KBM-7 (cell line): ENCODE measurements at places on chromosomes 3 and 15.

- no peak for DNase-seq
Measured at GRCh38 chr3:52036222-52036694, 20.1 kb downstream of the DUSP7 start.

GRCh38 chr3:183265834-183266417 is 12.9 kb downstream of the B3GNT5 start:
- DNase-seq: no peak

DNA sequence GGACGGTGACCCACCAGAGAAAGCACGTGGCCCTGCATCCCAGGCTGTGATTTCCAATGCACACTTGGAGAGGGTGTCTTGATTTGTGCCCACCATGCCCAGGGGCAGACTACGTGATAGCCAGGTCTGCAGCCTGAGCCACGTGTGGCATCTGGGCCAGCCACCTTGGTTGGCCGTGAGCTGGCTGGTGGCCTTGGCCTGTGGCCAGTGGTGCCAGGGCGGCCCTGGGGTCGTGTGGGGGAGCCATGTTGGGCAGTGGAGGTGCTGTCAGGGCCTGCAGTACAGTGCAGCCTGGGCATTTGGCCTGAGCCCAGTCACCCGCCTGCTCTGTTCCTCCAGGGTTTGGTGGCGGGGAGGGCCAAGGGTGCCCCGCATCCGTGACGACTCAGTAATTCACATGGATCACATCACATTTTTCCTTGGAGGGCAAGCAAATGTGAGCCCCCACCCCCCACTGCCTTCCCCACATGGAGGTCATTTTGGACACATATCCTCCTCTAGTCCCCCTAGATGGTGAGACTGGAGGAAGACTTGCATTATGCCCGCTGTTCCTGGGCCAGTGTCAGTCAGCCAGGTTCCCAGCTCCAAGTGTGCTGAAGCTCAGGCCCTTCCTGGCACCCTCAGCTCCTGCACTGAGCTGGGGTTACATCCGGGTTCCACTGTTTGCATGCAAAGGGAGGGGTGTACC is 201.4 kb downstream of the UBE3A start:
- DNase-seq: no peak

- no peak for DNase-seq
Measured at GRCh38 chr3:137938876-137939275, 71.1 kb upstream of the CLDN18 start.

- DNase-seq: no peak
Measured at GRCh38 chr3:97772926-97773325, 8.4 kb downstream of the ARL6 start.

GRCh38 chr3:194249323-194250097 is 101.6 kb downstream of the CPN2 start:
- DNase-seq: peak; percentile 28

DNA sequence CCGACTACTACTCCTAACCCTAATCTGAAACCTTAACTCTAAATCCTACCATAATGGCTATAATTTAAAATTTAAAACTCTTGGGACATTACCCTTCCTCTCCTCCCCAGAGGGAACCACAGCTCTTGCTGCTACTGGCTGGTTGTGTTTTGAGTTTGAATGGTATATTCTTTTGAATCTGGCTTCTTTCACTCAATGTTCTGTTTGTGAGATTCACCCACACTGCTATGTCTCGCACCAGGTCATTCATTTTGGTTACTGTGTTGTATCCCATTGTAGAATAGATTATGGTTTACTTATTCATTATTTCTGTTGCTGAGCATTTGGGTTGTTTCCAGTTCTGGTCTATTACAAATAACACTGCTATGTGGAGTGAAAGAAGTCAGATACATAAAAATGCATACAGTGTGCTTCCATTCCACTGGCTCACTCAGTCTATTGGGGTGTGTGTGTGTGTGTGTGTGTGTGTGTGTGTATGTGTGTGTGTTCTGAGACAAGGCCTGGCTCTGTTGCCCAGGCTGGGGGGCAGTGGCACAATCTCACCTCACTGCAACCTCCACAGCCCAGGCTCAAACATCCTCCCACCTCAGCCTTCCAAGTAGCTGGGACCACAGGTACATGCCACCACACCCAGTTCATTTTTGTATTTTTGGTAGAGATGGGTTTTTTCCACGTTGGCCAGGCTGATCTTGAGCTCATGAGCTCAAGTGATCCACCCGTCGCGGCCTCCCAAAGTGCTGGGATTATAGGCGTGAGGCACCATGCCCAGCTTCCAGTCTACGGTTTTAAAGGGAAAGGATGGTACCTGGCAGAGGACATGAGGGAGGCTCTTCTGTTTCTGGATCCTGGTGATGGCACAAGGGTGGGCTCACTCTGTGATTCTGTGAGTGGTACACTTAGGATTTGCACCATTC is 19.2 kb upstream of the SYNM start:
- DNase-seq: no peak

- DNase-seq: peak; percentile 34
Measured at GRCh38 chr15:69997813-69998212, 99.9 kb downstream of the TLE3 start.

DNA sequence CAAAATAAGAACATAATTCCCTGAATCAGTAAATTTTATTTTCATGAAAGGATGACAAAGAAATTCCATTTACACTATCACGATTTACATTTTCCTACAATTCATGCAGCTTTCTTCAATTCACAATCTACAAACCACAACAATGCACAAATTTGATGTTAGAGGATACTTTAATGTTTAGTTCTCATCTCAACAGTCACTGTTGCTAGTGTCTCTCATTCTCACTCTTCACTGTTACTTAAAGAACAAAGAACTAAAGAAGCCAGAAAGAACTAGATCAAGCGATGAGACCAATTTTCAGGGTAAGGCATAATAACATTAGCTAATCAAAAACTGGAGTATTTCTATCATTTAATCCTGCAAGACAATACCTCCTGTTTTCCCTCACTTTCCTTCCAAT is 73.5 kb downstream of the TBL1XR1 start:
- DNase-seq: no peak

GRCh38 chr3:130853581-130853980 is 40.3 kb upstream of the ATP2C1 start:
- no peak for DNase-seq

GRCh38 chr15:101209285-101209845 is 42.5 kb downstream of the CHSY1 start:
- no peak for DNase-seq

- no peak for DNase-seq
Measured at GRCh38 chr15:93158097-93158900, 69.3 kb upstream of the RGMA start.

DNA sequence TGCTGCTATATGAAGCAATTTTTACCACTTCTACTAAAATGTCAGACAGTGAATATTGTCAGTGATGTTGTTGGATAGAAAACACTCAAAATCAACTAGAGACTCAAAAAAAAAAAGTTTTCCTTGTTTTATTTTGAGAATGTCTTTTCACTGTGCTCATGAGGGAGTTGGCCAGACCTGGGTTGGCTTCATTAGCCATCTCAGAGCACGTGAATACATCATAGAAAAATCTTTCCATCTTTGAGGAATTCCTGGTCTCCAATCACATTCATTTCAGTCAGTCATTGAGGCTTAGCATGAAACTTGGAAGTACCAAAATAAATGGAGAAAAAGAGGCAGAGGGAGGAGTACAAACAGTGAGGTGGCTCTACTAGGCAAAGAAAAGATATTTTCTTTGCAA is 57.6 kb upstream of the CMSS1 start:
- no peak for DNase-seq

GRCh38 chr3:158160958-158161357 is 51.1 kb downstream of the RSRC1 start:
- no peak for DNase-seq

GRCh38 chr3:36652104-36652503 is 112.2 kb downstream of the DCLK3 start:
- no peak for DNase-seq

DNA sequence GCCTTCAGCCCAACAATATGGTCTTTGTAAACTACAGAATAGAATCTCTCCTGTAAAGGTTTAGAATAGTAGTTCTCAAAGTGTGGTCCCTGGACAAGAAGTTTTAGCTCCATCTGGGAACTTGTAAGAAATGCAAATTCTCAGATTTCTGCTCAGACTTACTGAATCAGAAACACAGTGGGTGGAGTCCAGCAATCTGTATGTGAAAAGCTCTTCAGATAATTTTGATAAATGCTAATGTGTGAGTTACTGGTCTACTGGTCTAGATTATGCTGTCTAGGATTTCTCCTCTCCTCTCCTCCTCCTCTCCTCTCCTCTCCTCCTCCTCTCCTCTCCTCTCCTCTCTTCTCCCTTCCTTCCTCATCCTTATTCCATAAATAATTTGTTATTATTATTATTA is 57.5 kb downstream of the RBMS3 start:
- DNase-seq: no peak

DNA sequence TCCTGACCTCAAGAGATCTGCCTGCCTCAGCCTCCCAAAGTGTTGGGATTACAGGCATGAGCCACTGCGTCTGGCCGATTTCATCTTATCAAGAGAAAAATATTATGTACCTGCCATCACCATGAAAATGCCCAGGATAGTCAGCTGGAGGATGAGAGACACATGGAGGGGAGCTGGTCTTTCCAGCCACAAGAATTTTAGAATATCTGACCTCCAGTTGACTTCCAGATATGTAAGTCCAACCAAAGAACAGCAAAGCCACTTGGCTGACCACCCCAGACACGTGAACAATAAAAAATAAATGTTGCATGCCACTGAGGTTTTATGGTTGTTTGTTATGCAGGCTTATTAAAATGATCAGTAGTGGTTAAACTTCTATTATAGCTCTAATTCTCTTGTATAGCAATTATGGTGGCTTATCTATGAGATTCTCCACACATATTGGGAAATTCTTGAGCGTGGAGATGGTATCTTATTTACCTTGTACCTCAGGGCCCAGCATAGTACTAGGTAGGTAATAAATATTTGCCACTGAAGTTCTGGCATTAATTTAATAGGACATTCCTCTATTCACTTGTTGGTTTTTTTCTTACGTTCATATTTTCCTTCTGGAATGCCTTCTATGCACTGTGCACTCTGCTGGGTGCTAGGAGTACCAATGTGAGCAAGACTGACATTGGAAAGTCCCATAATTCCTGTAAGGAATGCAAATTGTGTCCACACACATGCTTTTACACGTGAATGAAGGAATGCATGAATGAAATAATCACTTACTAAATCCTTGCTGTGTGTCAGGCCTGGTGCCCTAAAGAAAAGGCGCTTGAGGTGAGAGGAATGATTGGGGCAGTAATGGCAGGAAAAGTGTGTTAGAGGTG is 77.6 kb downstream of the EDEM1 start:
- no peak for DNase-seq

DNA sequence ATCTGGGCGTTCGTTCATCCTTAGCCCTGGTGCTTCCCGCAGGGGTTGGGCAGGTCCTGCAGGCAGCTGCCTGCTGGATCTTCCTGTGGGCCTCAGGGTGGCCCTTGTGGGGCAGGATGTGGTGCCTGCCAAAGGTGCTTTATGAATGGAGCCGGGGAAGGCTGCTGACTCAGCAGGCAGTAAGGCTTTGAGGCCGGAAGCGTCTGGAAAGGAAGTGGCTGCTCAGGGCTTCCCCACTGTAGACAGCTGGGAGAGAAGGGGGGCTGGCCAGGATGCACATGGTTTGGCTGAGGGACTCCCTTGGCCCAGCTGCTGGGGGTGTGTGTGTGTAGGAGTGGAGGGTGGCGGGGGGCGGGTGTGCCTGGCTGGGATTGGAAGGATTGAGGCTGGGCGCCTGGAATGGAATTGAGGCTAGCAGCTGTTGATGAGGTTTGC is 12.9 kb downstream of the CD276 start:
- peak; percentile 99 for DNase-seq

DNA sequence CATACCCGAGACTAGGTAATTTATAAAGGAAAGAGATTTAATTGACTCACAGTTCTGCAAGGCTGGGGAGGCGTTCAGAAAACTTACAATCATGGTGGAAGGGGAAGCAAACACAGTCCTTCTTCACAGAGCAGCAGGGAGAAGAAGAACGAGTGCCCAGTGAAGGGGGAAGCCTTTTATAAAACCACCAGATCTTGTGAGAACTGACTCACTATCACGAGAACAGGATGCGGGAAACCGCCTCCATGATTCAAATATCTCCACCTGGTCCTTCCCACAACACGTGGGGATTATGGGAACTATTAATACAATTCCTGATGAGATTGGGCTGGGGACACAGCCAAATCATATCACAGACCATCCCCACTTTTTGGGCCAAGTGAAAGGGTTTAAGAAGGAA is 58.8 kb upstream of the CTXND1 start:
- no peak for DNase-seq
